Heart right ventricle (tissue), 16 donors: ENCODE measurements at places on chromosomes 6 and 20. TPM values are rescaled to one million over a fixed set of nuclear protein-coding genes. Genes with fewer than 3 reads are reported as not detected.

The ARFGEF3 gene
- polyA plus RNA-seq, result 0.73 TPM

The RNF146 gene
- 18.0 TPM for polyA plus RNA-seq

The MEP1A gene
- not detected for polyA plus RNA-seq

The ADTRP gene
- polyA plus RNA-seq, result not detected

The FOXF2 gene
- polyA plus RNA-seq, result 0.15 TPM

The FGD2 gene
- polyA plus RNA-seq, result 2.8 TPM

The CALHM4 gene
- 0.22 TPM for polyA plus RNA-seq

The CD24 gene
- 0.42 TPM for polyA plus RNA-seq

The VGLL2 gene
- 0.29 TPM for polyA plus RNA-seq

The RIPOR2 gene
- 1.4 TPM for polyA plus RNA-seq

The ARHGAP40 gene
- not detected for polyA plus RNA-seq

The KCNK5 gene
- polyA plus RNA-seq, result 0.33 TPM

The SLC17A3 gene
- polyA plus RNA-seq, result not detected

The MKKS gene
- polyA plus RNA-seq, result 13.6 TPM

The TRIM10 gene
- not detected for polyA plus RNA-seq

The CDC5L gene
- polyA plus RNA-seq, result 5.4 TPM

The DYNLRB1 gene
- 253 TPM for polyA plus RNA-seq

The LY6G6C gene
- not detected for polyA plus RNA-seq

The RBPJL gene
- not detected for polyA plus RNA-seq

The CTAGE9 gene
- not detected for polyA plus RNA-seq

The MEI4 gene
- under 0.01 TPM for polyA plus RNA-seq

The ADRM1 gene
- 81.9 TPM for polyA plus RNA-seq
